Upper lobe of left lung (tissue), 6 donors: ENCODE measurements at places on chromosomes 16 and 17. TPM values are rescaled to one million over a fixed set of nuclear protein-coding genes. Genes with fewer than 3 reads are reported as not detected.

GRCh38 chr16:85081038-85081437 lies 31.2 kb downstream of the CIBAR2 start:
- DNase-seq: no peak

DNA sequence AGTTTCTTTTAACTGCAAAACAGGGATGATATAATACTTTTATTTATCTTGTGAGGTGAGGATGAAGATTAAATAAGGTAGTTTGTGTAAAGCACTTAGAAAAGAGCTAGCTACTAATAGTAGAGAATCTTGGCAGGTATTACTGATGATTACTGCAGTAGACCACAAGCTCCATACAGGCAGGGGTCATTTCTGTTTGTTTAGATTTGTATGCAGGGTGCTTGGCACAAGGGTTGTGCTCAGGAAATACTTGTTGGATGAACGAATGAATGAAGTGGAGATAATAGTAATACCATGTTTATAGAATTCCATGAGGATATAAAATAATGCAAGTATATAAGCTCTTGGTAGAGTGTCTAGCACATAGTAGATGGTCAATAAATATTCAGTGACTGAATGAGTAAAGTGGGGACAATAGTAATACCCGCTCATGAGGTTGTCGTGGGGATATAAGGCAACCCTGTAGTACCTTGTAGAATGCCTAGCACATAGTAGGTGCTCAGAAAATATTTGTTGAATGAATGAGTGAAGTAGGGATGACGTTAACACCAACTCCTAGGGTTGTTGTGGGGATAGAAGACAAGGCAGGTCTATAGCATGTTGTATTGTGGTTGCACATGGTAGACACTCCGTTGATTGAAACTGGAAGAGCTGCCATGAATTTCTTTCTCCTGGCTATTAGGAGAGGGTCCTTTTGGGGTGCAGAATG lies 83.0 kb downstream of the ABCC1 start:
- no peak for DNase-seq

DNA sequence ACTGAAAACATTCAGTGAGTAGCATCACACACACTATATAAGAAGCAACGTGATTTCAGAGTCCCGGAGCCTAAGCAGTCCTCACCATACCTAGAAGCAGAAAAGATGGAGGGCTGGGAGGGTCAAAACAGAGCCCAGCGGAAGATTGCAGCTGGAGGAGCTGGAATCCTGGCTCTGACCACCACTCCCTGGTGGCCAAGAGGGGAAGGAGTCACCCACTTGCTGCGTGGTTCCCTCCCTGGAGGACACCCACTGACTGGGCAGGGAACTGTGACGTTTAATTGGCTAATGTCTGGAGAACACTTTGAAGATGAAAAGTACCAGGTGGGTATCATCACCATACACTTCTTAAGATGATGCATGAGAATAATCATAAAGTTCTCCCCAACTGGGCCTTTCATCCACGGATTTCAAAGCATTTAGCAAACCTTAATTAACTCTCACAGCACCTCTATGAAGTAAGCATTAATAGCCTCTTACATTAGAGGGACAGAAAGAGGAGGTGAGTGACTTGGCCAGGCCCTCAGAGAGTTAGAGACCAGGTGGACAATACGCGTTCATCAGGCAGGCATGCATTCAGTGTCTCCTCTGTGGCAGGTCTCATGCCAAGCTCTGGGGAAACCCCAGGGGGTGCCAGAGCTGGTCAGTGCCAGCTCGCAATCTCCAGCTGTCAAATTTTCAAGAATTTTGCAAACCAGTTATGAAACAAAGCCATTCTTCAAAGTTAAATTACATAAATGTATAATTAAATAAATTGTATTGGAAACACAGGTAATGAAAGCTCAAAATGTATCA lies 137.9 kb downstream of the AXIN2 start:
- DNase-seq: no peak

GRCh38 chr17:62999736-63000135 lies 33.7 kb downstream of the TANC2 start:
- no peak for DNase-seq

DNA sequence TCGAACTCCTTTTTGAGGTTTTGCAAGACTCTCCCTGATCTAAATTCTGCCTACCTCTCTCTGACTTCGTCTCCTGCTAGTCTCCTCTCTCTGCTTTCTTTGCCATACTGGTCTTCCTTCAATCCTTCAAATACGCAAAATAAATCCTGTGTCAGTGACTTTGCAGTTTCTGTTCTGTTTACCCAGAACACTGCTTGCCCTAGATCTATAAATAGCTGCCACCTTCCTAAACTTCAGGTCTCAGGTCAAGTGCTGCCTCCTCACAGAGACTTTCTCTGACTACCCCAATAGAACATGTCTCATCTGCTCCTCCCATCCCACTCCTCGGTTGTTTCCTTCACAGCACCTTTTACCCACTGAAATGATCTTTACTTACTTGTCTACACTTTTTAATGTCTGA lies 78.9 kb downstream of the TRIM37 start:
- no peak for DNase-seq

DNA sequence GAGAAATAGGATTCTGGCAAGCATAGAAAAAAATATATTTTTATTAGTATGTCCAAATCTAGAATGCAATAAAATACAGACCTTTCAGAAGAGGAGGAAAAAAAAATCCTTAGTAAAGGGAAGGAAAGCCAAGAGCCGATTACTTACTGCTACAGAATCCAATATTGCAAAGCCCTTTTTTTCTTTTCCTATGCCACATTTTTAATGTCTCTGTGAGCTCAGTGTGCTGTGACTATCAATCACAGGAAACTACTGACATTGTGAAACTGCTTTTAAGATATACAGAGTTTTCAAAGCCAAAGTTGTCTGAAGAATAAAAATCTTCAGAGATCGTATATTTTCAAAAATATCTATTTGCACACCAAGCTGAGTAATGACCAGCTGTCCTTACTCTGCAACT lies 120.4 kb downstream of the CHD9NB start:
- DNase-seq: no peak

DNA sequence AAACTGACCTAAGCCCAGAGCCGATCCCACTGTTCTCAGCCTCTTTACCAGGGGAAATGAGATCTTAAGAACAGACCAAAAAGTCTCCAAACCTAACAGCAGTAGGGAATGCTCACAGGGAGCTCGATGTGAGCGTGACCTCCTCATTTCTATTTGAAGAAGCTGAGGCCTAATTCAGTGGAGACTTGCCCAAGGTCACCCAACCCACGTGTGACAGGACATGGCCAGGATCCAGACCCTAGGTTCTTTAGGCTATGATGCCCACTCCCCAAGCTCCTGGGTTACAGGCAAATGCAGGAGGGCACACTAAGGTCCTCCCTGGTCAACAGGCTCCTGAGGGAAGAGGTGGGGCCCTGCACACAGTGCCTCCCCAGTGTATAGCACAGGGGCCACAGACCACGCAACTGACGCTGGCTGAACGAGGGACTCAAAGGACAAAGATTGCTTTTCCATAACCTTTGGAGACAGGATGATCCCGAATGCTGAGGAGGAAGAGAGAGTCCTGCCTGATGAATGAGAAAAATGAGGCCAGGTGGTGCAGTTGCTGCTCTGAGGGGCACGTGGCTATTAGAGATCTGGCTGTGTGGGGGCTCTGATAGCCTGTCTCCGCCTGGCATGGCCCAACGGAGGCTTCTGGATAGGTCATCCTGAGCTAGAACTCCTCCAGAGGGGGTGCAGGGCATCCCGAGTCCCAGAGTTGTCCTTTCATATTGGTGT lies 24.0 kb downstream of the MAP3K14 start:
- DNase-seq: no peak

GRCh38 chr16:2278272-2278608 lies 10.3 kb upstream of the RNPS1 start:
- no peak for DNase-seq

GRCh38 chr16:68393333-68393732 lies 55.0 kb downstream of the SMPD3 start:
- DNase-seq: no peak

- DNase-seq: no peak
Measured at GRCh38 chr17:16101440-16101839, 101.8 kb downstream of the TTC19 start.

The EFCAB13 gene
- total RNA-seq: 6.7 TPM

The TANGO6 gene
- 17.1 TPM for total RNA-seq

The CCDC200 gene
- total RNA-seq: not detected
